CD8-positive, alpha-beta T cell (primary cell): ENCODE measurements at places on chromosomes 11 and 22.

GRCh38 chr11:115891581-115891980 is 387.4 kb upstream of the CADM1 start:
- no peak for DNase-seq

- no peak for DNase-seq
Measured at GRCh38 chr11:64220798-64221197, 5.2 kb downstream of the TRPT1 start.

- peak; percentile 68 for DNase-seq
Measured at GRCh38 chr22:17773606-17774205, 563 bp downstream of the BID start.

DNA sequence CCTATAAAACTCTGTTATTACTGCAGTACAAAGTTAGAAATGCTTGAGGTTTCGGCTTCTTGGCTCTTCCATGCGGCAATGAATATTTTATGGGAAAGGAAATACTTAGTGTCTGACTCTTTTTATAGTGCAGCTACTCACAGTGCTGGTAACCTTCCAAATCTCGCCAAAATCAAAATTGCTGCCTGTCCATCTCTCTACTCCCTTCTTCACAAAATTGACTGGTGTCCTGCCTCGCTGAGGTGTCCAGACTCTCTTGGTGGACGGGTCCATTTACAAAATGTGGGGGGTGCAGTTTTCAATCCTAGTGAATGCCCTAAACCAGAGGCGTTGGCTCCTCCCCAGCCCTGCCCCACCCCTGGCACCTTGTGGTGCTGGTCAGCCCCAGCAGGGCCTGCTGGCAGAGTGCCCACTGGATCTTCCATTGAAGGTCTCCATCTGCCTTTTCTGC is 73.5 kb downstream of the ZBTB16 start:
- no peak for DNase-seq

GRCh38 chr22:49303061-49303735 is 524.5 kb downstream of the BRD1 start:
- DNase-seq: no peak

- no peak for DNase-seq
Measured at GRCh38 chr11:8096575-8096974, 15.6 kb downstream of the TUB start.

- DNase-seq: no peak
Measured at GRCh38 chr22:30744224-30744623, 49.5 kb downstream of the OSBP2 start.

- no peak for DNase-seq
Measured at GRCh38 chr22:18985780-18986179, 49.7 kb upstream of the PRODH start.

DNA sequence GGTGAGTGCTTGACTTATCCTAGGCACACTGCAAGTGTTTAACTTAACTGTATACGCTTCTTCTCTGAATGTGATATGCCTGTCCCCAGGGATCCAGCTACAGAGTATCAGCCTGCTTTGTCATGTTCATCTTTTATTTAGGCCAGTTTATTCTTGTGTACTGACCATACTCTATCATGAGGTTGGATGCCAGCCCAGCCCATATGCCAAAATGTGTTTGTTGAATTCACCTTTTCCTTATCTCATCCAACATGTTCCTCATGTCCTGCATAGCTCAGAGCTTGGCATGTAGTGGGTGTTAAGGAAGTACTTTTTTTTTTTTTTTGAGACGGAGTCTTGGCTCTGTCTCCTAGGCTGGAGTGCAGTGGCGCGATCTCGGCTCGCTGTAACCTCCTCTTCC is 116.2 kb downstream of the NCAM1 start:
- DNase-seq: no peak

- DNase-seq: no peak
Measured at GRCh38 chr11:64372802-64373597, 14.0 kb downstream of the RPS6KA4 start.

- no peak for DNase-seq
Measured at GRCh38 chr11:42253156-42253555, 793.7 kb upstream of the LRRC4C start.

GRCh38 chr11:90476442-90477007 is 253.7 kb upstream of the CHORDC1 start:
- DNase-seq: no peak

DNA sequence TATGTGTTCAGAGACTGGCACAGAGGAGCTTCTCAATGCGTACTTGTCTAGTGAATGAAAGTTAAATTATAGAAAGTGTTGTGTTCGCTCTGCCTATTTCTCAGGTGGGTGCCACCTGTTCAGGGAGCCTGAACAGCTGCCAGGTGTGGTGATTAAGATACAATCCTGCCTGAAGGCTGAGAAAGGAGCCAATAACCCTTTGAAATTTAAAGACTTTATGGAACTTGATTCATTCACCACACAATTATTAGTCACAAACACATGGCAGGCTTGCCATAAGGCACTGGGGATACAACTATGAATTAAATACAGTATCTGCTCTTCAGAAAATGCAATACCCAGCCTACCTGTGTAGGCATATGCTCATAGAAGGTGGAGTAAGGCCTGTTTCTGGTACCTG is 92.9 kb upstream of the AMOTL1 start:
- no peak for DNase-seq

- DNase-seq: peak; percentile 73
Measured at GRCh38 chr22:44625981-44626687, 75.9 kb upstream of the PRR5 start.

GRCh38 chr11:77340501-77340900 is 39.0 kb upstream of the GDPD4 start:
- DNase-seq: no peak

DNA sequence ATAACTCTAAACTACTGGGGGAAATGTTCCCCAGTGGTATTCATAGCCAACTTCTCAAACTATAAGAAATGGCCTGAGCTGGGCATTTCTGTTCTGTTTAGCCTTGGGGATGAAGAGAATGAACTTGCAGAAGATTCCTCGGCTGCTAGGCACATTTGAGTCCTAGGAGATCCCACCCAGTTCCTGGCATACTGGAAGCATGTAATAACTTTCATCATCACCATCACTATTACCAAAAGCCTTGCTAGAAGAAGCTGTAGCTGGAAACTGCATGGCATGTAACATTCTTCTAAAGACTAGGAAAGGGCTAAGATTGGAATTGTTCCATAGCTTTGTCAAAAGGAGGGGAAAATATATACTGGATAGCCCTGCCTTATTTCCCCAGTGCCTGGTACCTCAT is 40.1 kb upstream of the SLC1A2 start:
- no peak for DNase-seq

- DNase-seq: no peak
Measured at GRCh38 chr22:27748751-27749191, 52.8 kb downstream of the MN1 start.

DNA sequence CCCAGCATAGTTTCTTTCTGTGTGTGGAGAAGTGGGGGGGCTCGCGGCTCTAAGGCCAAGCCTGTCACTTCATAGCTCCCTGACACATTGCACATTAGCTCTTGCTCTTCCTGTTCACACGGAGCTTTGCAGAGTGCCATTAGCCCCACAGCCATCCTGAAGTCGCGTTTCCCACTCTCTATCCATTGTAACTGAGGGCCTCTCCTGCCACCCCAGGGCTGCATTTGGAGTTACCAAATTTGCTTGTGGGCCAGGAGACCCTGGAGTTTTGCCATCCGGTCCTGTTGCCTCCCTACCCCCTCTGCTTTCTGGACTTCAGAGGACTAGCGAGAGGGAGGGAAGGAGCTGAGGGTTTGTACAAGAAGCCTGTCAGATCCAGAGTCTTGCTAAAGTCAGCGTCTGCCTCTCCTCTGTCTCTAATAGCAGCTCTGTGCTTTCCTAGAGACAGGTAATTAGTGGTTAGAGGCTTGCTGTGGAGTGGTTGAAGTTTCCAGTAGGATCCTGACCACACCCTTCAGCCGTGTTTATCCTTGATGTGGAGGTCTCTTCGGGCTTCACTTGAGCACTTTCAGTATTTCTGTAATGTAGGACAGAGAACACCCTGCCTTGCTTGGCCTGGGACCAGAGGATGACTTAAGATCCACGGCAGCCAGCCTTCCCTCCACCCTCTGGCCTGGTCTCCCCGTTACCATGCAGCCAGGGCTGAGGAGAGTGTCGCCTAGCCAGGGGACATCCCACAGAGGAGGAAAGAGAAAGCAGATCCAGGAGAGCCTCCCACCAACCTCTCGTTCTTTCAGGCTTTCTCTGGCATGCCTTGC is 14.1 kb downstream of the DCPS start:
- peak; percentile 47 for DNase-seq

DNA sequence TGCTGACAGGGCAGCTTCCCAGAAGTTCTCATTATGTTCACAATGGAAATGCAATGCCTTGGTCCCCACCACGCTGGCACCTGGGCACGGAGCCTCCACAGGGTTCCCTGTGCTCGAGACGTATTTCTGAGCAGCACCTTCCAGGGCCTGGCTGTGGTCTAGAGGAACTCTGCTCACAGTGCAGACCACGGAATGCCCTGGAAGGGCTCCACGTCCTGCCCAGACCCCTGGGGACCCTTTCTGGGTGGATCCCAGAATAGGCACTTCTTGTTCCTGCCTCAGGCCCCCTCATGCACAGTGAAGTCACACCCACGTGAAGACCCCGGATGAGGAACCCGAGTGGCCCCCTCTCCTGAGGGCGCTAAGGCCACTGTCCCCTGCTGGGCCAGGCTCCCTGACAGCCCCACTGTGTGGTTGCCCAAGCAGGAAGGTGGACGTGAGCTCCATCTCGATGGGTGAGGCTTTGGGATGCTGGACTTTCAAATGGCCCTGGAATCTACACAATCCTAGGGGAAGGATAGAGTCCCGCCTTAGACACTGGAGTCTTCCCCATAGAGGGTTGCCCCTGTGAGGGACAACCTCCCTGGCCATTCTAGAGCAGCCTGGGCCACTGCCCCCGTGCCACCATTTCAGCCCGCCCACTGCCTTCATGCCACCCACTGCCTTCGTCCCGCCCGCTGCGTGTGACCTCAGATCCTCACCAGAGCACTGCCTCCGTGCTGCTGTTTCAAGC is 1106.8 kb downstream of the BRD1 start:
- no peak for DNase-seq

DNA sequence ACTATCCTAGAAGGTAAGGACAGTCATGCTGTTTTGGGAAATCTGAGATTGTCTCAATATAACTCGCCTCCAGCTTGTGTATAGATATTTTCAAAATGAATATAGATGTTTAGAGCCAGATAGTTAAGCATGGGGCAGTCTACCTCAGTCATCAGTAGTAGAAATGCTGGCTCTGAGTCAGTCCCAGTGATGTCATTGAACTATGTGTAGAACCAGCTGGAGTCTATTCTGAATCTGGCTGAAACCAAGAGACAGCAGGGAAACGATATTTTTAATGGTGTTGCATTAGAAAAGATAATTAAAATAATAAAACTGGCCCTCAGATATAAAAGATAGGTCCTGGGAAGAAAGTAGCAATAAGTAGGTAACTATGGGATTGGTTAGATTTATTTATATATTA is 25.9 kb downstream of the PIWIL4 start:
- DNase-seq: no peak

DNA sequence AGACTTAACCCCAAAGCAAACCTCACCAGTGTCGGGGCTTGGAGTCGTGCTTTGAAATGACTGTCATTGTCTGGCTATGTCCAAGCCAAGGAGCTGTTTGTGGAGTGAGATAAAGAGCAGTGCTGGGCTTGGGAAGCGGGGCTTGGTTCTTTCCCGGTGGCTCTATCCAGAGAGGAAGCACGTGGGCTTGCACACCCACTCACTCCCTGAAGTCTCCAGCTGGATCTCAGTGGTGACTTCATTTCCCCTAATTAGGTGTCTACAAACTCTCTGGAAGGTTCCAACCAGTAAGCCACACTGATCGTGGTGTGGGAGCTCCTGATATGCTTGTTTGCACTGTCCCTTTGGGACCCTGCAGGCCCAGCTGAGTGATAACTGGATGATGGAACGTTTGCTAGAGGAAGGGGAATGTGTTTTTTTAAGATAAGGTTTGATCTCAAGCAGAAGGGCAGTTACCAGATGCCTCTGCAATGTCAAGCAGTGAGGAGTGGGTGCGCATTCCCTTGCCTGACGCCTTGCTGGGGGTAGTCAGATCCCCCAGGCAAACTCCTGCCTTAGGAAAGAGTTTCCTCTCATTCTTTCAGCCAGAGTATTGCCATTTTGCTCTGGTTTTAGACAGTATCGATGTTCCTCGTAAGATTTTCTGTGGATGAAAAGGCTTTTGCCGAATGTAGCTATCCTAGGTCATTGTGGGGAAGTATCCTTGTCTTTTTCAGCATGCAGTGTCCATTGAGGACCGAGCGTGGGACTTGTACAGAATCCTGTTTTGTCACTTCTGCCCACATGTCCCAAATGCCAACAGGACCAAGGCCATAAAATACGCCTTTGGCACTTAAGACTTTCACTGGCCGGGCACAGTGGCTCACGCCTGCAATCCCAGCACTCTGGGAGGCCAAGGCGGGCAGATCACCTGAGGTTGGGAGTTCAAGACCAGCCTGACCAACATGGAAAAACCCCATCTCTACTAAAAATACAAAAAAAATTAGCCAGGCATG is 90.9 kb downstream of the MICAL2 start:
- no peak for DNase-seq

GRCh38 chr11:109785714-109786113 is 307.5 kb upstream of the ZC3H12C start:
- no peak for DNase-seq

DNA sequence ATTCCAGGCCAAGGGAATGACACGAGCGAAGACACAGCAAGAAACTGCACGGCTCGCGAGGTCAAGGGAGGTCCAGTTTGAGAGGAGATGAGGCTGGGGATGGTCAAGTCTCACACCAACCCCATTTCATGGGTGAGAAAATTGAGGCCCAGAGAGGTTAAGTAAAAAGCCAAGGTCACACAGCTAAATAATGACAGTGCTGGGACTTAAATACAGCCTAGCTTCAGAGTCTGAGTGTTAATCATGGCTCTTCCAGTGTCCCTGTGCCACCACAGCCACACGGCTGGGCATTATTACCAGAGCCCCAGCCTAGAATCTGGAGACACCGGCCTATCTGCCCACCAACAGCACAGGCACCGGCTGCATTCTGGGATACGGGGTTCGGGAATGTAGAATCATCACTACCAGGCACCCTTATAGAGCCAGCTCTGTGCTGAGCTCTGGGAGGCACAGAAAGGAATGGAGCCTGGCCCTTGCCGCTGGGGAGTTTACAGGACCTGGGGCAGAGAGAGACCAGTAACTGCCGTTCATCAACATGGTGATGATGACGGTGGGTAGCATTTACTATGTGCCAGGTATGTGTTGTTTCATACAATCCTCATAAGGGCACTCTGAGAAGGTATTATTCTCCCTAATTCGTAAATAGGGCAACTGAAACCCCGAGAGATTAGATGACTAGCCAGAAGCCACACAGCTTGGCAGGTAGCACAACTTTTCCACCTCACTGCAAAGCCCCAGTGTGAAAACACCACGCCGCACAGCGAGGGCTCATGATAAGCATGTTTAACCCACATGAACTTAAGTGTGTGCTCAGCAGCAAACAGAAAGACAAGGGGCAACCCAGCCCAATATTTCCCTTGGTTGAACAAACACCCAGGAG is 51.8 kb downstream of the CD6 start:
- peak; percentile 75 for DNase-seq
